RWPE2 (cell line): ENCODE measurements at places on chromosomes 1 and 21.

- DNase-seq, result no peak
Observed at GRCh38 chr1:226576601-226577000, 28.0 kb downstream of the STUM start.

- DNase-seq, result no peak
Observed at GRCh38 chr1:108034396-108034795, 69.4 kb upstream of the VAV3 start.

DNA sequence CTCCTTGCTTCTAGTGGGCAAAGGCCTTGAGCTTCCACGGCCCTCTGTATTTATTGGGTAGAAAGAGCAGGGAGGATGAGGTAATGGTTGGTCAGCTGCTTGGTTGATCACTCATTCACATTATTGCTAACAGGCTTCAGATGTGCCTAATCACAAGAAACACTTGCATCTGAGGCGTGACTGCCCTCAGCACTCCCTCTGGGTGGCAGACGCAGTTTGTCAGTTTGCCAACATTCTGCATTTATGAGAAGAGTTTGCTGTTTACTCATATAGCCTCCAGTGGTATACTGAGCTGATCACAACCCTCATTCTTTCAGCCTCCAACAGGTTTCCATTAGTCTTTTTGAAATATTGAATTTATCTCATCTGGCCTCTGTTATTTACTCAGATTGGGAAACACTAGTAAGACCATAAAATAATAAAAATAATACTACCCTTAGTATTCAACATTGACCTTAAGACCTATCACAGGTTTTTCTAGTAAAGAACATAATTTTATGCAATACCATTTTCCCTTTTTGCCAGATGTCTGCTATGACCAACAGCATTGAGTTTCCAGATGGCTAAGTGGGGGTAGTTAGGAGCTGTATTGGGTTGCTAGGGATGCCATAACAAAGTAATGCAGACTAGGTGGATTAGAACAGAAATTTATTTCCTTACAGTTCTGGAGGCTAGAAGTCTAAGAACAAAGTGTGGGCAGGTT lies 53.3 kb downstream of the PTGFR start:
- DNase-seq, result no peak

GRCh38 chr1:26861286-26861701 lies 1.7 kb upstream of the SFN start:
- DNase-seq, result no peak

DNA sequence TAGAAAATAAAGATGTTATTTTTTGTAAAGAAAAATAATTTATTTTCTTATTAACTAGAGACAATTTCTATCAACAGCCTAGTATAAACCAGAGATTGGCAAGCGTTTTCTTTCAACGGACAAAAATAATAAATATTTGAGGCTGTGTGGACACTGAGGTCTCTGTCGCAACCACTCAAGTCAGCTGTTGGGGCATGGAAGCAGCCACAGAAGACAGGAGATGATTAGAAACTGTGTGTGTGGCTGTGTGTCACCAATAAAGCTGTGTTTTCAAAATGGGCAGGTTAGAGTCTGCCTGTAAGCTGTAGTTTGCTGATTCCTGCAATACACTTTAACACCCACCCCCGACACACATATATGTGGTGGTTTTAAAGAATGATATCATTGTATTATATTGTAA lies 200.6 kb upstream of the HMCN1 start:
- DNase-seq, result no peak

DNA sequence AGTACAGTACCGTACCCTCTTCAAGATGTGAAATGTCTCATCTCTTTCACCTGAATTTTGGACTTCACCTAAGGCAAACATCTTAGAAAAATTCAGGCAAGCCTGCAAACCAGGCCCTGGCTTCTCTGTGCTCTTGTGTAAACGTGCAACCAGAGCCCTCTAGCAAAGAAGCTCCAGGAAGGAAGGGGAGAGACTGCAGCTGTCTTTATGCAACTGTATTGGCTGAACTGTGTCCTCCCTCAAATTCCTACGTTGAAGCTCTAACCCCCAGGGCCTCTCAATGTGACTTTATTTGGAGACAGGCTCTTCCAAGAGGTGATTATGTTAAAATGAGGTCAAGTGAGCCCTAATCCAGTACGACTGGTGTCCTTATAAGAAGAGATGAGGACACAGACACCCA lies 60.3 kb downstream of the SLC45A1 start:
- no peak for DNase-seq

GRCh38 chr1:48051466-48052126 lies 54.4 kb upstream of the TRABD2B start:
- DNase-seq, result no peak

DNA sequence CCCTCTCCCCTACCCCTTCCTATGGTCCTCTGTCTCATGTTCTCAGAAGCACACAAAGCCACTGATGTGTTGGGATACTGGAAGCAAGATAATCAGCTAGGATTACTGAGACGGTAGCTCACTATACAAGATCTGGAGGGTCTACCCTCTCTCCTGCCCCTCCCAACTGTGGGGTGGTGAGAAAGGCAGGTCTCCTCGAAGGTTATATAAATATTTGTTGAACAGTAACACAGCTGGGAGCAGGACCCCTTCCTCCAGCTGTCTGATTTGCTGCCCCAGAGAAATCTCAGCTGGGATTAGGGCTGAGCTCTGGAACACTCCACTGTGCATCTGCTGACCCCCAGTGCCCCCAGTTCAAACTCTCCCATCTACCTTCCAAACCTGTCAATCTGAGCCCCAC lies 94.2 kb upstream of the IPO9 start:
- no peak for DNase-seq

DNA sequence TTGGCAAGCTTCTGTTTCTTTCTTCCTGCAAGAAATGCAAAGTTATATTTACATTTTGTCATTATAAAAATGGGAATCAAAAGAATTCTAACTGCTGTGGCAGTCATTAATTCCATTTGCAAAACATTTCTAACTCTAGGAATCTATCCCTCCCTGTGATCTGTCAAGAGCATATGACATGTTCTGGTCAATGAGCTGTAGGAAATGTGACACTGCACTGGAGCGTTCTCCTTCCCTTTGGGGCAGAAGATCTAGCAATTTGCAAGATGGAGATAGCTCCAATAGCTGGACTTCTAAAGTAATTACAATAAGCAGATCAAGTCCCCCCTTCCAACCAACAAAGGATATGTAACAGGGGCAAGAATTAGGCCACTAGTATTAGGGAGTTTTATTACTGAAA lies 6.3 kb downstream of the TOMM20 start:
- DNase-seq, result no peak

- no peak for DNase-seq
Observed at GRCh38 chr1:200006711-200007110, 20.8 kb upstream of the NR5A2 start.

GRCh38 chr1:235088907-235089306 lies 39.7 kb downstream of the TOMM20 start:
- DNase-seq, result no peak

DNA sequence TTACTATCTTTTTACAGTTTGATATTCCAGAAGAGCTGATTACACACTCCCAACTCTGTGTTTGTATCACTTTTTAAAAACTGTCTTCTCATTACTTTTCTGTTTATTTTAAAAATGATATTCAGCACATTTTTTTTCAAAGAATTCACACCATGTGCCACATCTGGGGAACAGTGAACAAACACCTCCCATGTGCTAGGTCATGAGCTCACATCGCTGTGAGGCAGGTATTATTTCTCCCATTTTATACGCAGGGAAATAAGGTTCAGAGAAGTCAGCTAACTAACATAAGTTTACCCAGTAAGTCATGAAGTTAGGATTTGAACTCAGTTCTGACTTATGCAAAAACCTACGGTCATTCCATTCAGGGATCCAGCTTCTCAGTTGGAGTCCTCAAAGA lies 44.9 kb downstream of the S1PR1 start:
- DNase-seq, result no peak

- no peak for DNase-seq
Observed at GRCh38 chr1:116038679-116039078, 62.4 kb downstream of the SLC22A15 start.

- DNase-seq, result no peak
Observed at GRCh38 chr1:55696181-55696754, 481.1 kb upstream of the USP24 start.

GRCh38 chr1:221397606-221398005 lies 344.3 kb downstream of the DUSP10 start:
- no peak for DNase-seq

- DNase-seq, result no peak
Observed at GRCh38 chr1:8533907-8534306, 216.0 kb downstream of the SLC45A1 start.

- no peak for DNase-seq
Observed at GRCh38 chr1:185132534-185132933, 24.2 kb downstream of the TRMT1L start.

GRCh38 chr1:228071839-228072657 lies 10.5 kb upstream of the ARF1 start:
- no peak for DNase-seq

- no peak for DNase-seq
Observed at GRCh38 chr1:225458222-225458631, 30.4 kb upstream of the LBR start.

GRCh38 chr21:36640174-36640720 lies 58.7 kb upstream of the SIM2 start:
- no peak for DNase-seq

DNA sequence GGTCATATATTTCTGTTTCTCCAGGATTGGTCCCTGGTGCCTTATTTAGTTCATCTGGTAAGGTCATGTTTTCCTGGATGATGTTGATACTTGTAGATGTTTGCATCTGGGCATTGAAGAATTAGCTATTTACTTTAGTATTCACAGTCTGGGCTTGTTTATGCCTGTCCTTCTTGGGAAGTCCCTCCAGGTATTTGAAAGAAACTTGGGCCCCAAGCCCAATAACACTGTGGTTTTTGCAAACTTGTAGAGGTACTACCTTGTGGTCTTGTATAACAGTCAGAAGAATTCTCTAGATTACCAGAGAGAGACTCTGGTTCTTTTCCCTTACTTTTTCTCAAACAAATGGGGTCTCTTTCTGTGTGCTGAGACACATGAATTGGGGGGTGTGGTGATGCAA lies 251.4 kb upstream of the B3GALT2 start:
- no peak for DNase-seq

DNA sequence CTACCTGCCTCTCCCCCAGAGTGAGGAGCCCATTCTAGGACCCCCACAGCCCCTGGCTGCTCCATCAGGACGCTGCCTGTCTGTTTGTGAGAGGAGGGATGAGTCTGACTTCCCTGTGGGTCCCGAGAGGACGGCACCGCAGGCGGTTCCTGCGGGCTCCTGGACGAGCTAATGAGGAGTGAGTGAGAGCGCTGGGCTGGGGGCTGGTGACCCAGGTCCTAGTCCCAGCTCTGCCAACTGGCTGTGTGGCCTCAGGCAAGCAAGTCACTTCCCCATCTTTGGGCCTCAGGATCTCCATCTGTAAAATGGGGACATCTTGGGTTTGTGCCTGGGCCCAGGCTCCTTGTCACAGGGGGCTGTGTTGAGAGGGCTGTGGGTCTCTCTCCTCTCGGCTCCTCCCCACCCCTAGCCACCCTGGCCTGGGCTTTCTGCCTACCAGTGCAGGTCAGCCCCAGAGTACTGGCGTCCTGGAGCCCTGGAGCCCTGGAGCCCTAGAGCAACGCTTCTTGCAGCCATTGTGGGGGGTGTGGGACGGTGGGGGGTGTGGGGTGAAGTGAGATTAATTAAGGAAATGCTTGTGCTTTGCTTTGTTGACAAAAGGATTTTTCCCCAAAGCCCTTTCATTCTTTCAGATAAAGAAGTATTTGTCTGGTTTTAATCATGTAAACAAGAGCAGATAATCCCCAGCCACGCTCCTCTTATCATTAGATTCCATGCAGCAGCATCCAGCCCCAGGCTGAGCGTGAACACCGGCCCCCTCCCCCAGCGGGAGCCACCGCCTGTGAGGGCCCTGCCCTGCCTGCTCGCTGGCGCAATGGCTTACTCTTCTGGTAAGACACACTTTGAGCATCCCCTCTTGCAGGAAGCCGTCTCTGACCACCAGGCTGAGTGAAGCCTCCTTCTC lies 26.8 kb downstream of the SLC1A7 start:
- DNase-seq, result no peak

DNA sequence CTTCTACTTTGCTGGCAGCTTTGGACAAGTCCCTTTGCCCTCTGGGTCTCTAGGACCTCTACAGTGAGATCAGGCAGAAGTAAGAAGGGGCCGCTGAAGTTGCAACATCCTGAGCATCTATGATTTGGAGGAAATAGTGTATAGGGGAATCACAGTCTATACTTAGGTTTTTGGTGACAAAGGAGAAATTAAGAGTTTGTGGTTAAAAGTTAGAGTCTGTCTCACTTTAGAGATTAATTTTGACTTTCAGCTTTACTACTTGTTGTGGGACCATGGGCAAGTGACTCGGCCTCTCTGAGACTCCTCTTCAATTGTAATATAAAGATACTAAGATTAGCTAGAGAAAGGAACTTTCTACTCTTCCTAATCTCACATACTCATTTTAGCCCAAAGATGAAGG lies 33.1 kb upstream of the LMX1A start:
- no peak for DNase-seq

DNA sequence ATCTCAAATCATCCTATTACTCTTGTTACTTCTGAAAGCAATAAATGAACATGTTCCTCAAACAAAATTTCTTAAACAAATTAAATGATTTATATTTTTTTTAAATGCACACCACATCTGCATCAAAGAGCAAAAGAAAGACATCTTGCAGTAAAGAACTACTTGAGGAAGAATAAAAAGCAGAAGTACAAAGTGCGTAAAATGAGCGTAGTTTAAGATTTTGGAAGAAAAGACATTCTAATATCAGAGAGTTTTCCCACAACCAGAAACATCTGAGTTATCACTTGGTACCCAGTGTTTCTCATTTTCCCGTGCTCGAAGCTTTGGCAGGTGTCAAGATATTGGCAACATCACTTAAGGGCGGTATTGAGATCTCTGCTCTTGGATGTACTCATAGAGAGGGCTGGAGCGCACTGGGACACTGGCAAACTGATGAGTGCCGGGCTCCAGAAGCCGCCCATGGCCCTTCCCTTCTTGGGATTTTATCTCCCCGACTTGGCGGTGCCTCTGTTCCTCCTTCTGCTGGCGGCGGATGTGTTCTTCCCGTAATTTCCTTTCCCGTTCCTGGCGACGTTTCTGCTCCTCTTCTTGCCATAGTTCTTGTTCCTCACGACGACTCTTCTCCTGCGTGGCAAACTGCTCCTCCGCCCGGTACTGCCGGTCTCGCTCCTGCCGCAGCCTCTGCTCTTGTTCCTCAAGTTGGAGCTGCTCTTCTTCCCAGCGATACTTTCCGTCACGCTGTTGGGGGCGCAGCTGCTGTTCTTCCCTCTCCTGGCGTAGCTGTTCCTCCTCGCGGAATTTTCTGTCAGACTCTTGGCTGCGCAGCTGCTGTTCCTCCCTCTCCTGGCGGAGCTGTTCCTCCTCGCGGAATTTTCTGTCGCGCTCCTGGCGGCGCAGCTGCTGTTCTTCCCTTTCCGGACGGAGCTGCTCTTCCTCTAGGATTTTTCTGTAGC lies 7.9 kb downstream of the TCHH start:
- peak; percentile 38 for DNase-seq

GRCh38 chr1:235675152-235675890 lies 25.7 kb upstream of the GNG4 start:
- DNase-seq, result no peak

DNA sequence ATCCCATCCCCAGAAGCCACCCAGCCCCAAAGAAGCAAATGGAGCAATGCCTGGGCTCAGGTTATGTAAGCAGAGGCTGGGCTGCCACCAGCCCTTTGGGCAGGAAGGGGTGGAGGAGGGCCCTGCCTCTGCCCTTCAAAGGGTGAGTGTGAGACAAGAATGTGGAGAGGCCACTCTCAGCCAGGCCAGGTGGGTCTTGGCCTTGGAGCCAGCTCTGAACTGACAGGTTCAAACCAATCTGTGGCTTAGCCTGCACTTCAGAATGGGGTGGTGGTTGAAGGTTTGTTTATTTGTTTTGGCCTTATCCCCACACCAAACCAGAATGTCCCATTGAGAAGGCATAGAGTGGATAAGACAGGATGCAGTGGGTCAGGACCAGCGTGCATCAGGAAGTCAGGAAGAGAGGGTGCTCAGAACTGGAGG lies 29.8 kb downstream of the C1orf116 start:
- no peak for DNase-seq
